ENCODE measurements at places on chromosomes 2 and 18.

GRCh38 chr2:224217962-224218347 is 178.9 kb upstream of the SERPINE2 start:
- no peak for DNase-seq

GRCh38 chr18:31720867-31721266 is 36.5 kb upstream of the B4GALT6 start:
- no peak for DNase-seq

DNA sequence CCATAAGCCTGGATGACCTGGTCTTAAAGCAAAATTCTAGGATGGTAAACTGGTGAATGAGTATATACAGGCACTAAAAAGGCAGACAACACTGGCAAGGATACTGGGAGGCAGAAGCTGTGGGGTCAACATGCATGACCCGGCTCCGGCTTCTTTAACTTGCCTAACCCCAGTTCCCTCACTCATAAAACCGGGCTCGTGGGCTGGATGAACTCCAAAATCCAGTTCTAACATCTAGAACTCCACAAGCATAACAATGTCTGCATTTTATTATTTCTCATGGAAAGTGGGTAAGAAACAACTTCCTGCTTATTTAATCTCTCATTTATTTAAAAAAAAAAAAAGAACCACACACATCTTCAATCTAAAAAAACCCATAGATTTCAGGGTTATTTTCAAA is 57.3 kb downstream of the FARSB start:
- no peak for DNase-seq

- peak; percentile 48 for DNase-seq
Measured at GRCh38 chr18:62485684-62486083, 37.1 kb upstream of the ZCCHC2 start.

- no peak for DNase-seq
Measured at GRCh38 chr18:13440277-13441248, 222.0 kb downstream of the LDLRAD4 start.
